ENCODE measurements at places on chromosomes 1 and 21.

DNA sequence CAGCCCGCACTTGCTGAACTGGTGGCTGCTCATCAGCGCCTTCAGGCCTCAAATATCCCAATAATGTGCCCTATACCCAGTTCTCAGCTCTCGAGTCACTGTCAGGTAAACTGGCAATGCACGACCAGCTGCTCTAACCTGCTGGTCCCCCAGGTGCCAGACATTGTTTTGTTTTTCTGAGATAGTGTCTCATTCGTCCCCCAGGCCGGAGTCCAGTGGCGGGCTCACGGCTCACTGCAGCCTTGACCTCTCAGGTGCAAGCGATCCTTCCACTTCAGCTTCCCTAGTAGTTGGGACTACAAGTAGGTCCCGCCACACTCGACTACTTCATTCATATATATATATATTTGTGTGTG, 1.0 kb upstream of the NADK start:
- DNase-seq = no peak

DNA sequence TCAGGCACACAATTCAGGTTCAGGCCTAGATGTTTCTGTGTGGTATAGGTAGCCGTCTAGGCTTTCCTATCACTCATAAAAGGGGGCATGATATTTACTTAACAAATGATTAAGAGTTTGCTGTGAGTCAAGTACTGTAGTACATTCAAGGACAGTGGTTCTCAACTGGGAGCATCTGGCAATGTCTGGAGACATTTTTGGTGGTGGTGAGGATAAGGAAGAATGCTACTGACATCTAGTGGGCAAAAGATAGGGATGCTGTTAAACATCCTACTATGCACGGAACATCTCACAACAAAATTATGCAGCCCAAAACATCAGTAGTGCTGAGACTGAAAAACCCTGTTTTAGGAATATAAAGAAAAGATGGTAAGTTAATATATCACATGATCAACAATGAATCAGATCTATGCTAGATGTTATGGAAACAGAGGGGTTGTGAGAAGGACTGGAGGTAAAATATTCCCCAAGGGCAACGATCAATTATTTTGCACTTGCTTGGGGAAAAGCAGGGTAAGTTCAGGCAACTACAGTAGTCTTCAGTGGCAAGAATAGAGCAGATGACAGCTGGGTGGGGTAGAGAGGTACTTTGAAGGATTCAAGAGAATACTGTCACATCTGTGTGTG, 4.9 kb downstream of the DNTTIP2 start:
- no peak for DNase-seq

DNA sequence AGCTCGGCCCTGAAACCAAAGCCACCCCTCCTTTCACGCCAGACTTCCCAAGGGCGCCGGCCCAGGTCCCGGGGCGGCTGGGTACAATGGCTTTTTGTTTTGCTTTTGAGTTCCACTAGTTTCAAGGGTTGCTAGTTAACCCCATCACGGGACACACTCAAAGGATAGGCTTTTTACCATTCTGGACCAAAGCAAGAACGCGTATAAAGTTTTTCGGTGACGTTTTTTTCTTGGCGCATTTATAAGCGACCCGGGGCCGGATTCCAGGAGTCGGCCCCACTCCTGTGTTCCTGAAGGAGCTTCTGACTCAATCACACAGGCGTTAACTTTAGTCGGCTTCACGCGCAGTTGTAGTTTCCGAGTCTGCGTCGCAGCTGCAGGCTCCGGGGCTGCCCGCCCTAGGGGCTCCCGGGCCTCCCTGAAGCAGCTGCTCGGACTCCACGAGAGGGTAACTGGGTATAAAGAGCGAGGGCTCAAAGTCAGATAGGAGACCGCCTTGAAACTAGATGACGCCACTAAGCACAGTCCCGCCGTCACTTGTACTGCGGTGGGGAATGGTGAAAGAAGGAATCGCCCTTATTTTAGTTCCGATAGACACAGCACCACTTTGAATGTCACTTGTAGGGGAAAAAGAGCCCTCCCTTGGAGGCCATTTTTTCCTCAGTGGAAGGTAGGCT, 707 bp upstream of the KLHL21 start:
- no peak for DNase-seq

DNA sequence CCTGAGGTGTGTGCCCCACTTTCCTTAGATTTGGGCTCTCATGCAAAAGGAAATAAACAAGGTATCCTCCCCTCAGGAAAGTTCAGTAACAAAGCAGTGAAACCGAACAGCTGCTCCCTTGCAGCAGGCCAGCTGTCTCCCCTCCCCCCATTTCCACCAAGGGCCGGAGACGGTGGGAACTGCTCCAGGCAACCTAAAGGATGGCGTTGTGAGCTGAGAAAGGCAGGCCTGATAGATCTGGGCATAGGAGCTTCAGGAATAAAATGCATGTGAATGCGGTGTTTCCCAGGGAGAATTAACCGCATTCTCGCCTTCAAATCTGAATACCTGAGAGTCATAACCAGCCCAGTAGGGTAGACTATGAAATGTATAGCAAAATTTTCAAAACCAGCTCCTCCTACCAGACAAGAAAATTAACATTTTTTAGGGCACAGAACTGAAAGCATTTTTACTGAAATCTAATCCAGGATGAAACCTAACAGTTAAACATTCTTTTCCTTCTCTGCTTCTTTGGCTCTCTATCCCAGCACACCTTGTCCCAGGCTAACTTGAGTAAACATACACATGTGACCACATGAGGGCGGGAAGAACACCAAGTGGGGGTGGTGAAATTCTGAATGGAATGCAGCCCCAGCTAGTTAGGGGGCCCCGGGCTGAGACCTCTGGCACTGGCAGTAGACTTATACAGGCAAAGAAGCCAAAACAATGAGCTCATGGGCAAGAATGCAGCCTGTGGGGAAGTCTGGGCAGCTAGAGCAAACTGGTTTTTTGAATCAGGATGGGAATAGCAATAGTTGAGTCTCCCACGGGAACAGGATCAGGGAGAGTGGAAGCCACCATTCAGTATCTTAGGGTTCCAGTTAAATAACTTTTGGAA, 11.5 kb downstream of the MCL1 start:
- no peak for DNase-seq

GRCh38 chr1:198030682-198031081, 113.5 kb downstream of the LHX9 start:
- no peak for DNase-seq

- DNase-seq = no peak
Observed at GRCh38 chr1:170520601-170521000, 11.4 kb upstream of the GORAB start.

- DNase-seq = no peak
Observed at GRCh38 chr1:44681905-44682882, 7.7 kb downstream of the ARMH1 start.

All from stimulated activated CD4-positive, alpha-beta T cell treated with anti-CD3 and anti-CD28 coated beads, TNF-alpha, amount 100 ng/mL, for 1 hour (primary cell).